Spinal cord (tissue), 10 donors: ENCODE measurements at places on chromosomes 12 and 14.

DNA sequence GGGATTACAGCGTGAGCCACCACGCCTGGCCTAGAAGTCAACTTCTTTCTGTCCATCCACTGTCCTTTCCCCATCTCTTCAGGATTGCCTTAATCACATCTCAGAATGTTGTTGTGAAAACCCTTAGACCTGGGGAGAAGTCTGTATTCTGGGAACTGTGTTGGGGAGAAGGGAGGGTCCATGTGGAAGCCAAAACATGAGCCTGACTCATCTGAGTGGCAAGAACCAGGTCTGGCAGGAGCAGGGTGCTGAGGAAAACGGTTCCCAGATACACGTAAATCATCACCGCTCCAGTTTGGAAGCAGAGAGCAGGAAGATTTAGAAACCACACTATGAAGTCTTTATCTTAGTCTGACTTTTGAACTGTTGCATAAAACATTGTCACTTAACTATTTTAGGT, 245.6 kb upstream of the RGS6 start:
- H3K4me1 ChIP-seq = no peaks in the 10 kb centered on the region
- no peaks in the 10 kb centered on the region for H3K27me3 ChIP-seq
- peaks cover 17% of the 10 kb centered on the region for H3K36me3 ChIP-seq

DNA sequence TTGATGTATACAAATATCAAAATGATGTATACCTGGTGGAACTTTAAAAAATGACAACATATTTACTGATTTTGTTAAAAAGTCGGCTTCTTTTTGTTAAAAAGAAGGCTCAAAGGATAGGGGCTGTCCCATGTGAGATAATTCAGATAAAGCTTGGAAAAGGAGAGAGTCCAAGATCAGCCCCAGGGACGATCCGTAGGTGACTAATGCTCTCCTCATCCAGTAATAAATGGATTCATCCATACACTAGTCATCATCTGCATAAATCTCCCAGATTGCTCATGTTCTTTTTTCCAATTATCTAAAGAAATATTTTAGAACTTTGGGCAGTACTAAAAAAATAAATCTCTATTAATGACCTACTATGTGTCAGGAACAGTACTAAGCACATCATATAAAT, 23.4 kb upstream of the FSCB start:
- no peak for DNase-seq
- no peak overlapping the region for H3K27ac ChIP-seq
- H3K36me3 ChIP-seq = no peaks in the 10 kb centered on the region

GRCh38 chr12:62021808-62022207, 238.4 kb upstream of the USP15 start:
- H3K4me1 ChIP-seq = no peaks in the 10 kb centered on the region
- H3K27ac ChIP-seq = no peak overlapping the region
- no peak overlapping the region for H3K4me3 ChIP-seq
- H3K36me3 ChIP-seq = no peaks in the 10 kb centered on the region

DNA sequence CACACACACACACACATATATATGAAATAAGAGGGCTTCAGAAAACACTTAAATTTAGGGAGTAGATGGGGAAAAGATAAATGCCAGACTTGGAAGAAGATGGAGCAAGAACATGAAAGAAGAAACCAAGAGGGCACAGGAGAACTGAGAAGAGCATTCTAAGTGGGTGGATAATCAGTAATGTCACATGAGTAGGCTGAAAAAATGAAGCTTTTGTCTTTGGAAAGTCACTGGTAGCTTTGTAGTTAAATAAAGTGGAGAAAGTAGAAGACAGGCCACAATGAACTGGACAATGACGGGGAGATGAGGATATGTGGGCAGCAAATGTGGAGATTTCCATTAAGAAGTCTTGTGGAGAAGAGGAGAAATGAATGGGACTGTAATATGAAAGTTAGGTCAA, 2.2 kb upstream of the ZC2HC1C start:
- H3K4me1 ChIP-seq = peaks cover 24% of the 10 kb centered on the region
- H3K27me3 ChIP-seq = no peaks in the 10 kb centered on the region
- no peak for DNase-seq
- no peak overlapping the region for H3K4me3 ChIP-seq
- H3K36me3 ChIP-seq = no peaks in the 10 kb centered on the region

DNA sequence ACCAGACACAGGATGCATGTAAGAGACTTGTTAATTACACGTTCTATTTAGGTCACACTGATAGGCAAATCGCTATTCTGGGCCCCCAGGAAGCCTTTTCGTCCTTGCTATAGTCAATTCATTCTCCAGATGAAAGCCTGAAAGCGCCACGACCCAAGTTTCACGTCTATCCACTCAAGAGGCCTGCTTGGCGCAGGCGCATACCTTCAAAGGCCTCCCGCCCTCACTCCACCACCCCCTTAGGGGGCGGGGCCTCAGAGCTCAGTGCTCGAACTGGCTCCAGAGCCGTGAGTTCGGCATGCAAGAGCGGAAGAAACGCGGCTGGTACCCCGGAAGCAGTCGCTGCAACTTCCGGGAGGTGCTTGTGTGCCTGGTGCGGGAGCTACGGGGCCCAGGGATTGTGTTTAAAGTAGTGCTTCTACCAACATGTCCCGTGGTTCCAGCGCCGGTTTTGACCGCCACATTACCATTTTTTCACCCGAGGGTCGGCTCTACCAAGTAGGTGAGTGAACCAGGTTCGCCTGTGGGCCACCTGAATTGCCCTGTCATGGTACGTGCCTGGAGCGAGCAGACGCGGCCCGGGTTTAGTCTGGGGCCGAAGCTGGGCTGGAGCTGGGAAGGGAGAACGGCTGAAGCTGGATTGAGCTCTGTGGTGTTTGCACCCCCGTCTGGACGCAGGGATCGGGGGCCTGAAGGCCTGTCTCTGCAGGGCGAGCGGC, at the start of gene PSMA6:
Gene PSMA6 (plus strand): TSS at position 332 of the 719 bp plus-strand sequence. CDS start 95 bp downstream, at position 427.
- H3K4me1 ChIP-seq = peaks cover 16% of the 10 kb centered on the region
- H3K36me3 ChIP-seq = peaks cover 7% of the 10 kb centered on the region
- H3K4me3 ChIP-seq = peak within 1 kb of the TSS; percentile 98
- peak within 1 kb of the TSS; percentile 91 for H3K27ac ChIP-seq
- peak; percentile 99 for DNase-seq

- H3K27me3 ChIP-seq = no peaks in the 10 kb centered on the region
- peak overlapping the region; percentile 47 for H3K27ac ChIP-seq
- no peak overlapping the region for H3K4me3 ChIP-seq
- peaks cover 8% of the 10 kb centered on the region for H3K36me3 ChIP-seq
- peaks cover 35% of the 10 kb centered on the region for H3K4me1 ChIP-seq
These were observed 21.5 kb downstream of the SCARB1 start for GRCh38 chr12:124842073-124842749.

- no peak for DNase-seq
- H3K27ac ChIP-seq = no peak overlapping the region
- no peaks in the 10 kb centered on the region for H3K4me1 ChIP-seq
- H3K36me3 ChIP-seq = no peaks in the 10 kb centered on the region
- no peak overlapping the region for H3K4me3 ChIP-seq
These were observed 548 bp downstream of the CCER1 start for GRCh38 chr12:90954428-90954827.

GRCh38 chr14:68885226-68886108, 92.6 kb upstream of the ZFP36L1 start:
- no peak for DNase-seq
- H3K4me1 ChIP-seq = no peaks in the 10 kb centered on the region
- no peaks in the 10 kb centered on the region for H3K27me3 ChIP-seq
- H3K27ac ChIP-seq = no peak overlapping the region

GRCh38 chr12:121423682-121424623, 24.0 kb downstream of the RNF34 start:
- no peak for DNase-seq
- H3K27ac ChIP-seq = no peak overlapping the region
- no peaks in the 10 kb centered on the region for H3K4me1 ChIP-seq
- no peak overlapping the region for H3K4me3 ChIP-seq
- H3K36me3 ChIP-seq = peaks cover 57% of the 10 kb centered on the region

- H3K4me1 ChIP-seq = no peaks in the 10 kb centered on the region
- no peak overlapping the region for H3K27ac ChIP-seq
- H3K36me3 ChIP-seq = no peaks in the 10 kb centered on the region
- DNase-seq = no peak
These were observed 495.4 kb upstream of the TMEM132C start for GRCh38 chr12:127771546-127771945.

DNA sequence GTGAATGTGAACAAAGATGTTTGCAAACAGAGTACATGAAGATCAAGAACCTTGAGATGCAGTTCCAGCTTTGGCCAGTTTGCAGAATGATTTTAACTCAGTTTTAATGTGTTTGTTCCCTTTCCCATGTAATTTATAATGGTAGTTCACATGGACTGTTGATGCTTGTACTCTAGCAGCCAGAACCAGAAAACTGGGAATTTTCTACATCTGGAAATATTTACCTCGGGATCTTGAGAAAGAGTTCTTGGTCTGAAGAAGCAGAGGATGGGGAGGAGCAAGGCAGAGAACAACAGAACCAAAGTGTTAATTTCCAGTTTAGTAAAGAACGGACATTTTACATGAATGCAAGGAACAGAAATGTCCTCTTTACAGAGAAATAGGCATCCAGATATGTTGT, 37.0 kb upstream of the PMCH start:
- H3K4me3 ChIP-seq = no peak overlapping the region
- no peaks in the 10 kb centered on the region for H3K4me1 ChIP-seq
- no peak overlapping the region for H3K27ac ChIP-seq
- no peaks in the 10 kb centered on the region for H3K36me3 ChIP-seq
- no peaks in the 10 kb centered on the region for H3K27me3 ChIP-seq
- no peak for DNase-seq

- no peaks in the 10 kb centered on the region for H3K36me3 ChIP-seq
- H3K4me3 ChIP-seq = no peak overlapping the region
- no peak for DNase-seq
- peaks cover 15% of the 10 kb centered on the region for H3K27me3 ChIP-seq
- peaks cover 29% of the 10 kb centered on the region for H3K4me1 ChIP-seq
These were observed 22.7 kb upstream of the KRT78 start for GRCh38 chr12:52871291-52872039.

DNA sequence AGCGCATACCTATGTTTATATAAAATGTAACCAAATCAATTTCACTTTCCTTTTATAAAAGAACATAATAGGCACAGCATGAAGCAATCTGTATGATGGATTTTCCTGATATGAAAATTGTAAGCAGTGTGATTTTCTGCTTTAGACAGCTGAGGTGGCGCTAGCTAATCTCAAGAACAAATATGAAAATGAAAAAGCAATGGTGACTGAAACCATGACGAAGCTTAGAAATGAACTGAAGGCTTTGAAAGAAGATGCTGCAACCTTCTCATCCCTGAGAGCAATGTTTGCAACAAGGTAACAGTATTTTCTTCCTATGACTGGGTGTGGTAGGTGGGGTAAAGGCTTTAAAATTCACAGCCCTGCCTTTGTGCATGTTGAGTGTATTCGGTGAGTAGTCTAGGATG, 65.0 kb upstream of the FGD4 start:
- no peak overlapping the region for H3K4me3 ChIP-seq
- H3K4me1 ChIP-seq = no peaks in the 10 kb centered on the region
- no peaks in the 10 kb centered on the region for H3K27me3 ChIP-seq
- DNase-seq = no peak
- H3K36me3 ChIP-seq = no peaks in the 10 kb centered on the region
- no peak overlapping the region for H3K27ac ChIP-seq

- H3K27me3 ChIP-seq = no peaks in the 10 kb centered on the region
- no peaks in the 10 kb centered on the region for H3K4me1 ChIP-seq
- no peak for DNase-seq
- no peak overlapping the region for H3K4me3 ChIP-seq
- no peaks in the 10 kb centered on the region for H3K36me3 ChIP-seq
- no peak overlapping the region for H3K27ac ChIP-seq
These were observed 56.0 kb downstream of the PLCZ1 start for GRCh38 chr12:18681818-18682217.

- DNase-seq = no peak
- no peaks in the 10 kb centered on the region for H3K36me3 ChIP-seq
- H3K27ac ChIP-seq = no peak overlapping the region
- H3K4me1 ChIP-seq = no peaks in the 10 kb centered on the region
- H3K27me3 ChIP-seq = no peaks in the 10 kb centered on the region
These were observed 45.1 kb downstream of the AKAP6 start for GRCh38 chr14:32374155-32374554.

DNA sequence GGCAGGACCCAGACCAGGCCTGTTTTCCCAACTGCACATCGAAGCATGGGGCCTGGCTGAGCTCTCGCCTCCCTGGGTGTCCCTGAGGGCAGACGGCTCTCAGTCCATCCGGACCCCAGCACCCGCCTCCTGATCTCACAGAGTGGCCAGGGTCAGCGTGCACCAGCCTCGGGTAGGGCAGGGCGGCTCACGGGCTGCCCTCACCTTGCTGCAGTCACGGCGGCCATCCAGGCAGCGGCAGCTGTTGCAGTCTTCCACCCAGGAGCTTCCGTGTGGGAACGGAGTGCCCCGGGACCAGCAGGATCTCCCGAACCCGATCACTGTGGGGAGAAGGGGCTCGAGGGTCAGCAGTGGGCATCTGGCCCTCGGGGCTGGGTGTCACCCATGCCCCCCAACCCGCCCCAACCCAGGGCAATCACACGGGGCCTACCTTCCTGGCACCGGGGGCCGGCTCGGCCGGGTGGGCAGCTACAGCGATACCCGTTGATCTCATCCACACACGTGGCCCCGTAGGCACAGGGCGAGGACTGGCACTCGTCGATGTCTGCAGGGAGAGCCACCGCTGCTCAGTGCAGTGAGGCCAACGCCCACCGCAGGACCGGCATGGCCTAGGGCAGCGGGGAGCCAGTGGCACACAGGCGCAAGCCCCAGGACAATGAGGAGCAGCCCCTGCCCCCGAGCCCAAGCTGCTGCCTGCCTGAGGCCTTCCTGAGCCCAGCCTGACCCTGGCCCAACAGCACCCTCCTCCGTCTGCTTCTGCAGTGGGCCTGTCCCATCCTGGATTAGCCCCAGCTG, 22.2 kb downstream of the JAG2 start:
- no peak overlapping the region for H3K27ac ChIP-seq
- DNase-seq = no peak
- H3K36me3 ChIP-seq = peaks cover 94% of the 10 kb centered on the region
- H3K4me1 ChIP-seq = no peaks in the 10 kb centered on the region
- no peak overlapping the region for H3K4me3 ChIP-seq
- H3K27me3 ChIP-seq = no peaks in the 10 kb centered on the region

- no peak overlapping the region for H3K4me3 ChIP-seq
- H3K4me1 ChIP-seq = peaks cover 3% of the 10 kb centered on the region
- H3K27me3 ChIP-seq = peaks cover 3% of the 10 kb centered on the region
- no peaks in the 10 kb centered on the region for H3K36me3 ChIP-seq
These were observed 7.4 kb downstream of the GRIN2B start for GRCh38 chr12:13973996-13974395.

GRCh38 chr12:70576341-70577282, 60.6 kb downstream of the PTPRB start:
- no peaks in the 10 kb centered on the region for H3K36me3 ChIP-seq
- DNase-seq = peak; percentile 95
- no peak overlapping the region for H3K4me3 ChIP-seq
- H3K27me3 ChIP-seq = no peaks in the 10 kb centered on the region
- no peaks in the 10 kb centered on the region for H3K4me1 ChIP-seq

GRCh38 chr14:89004166-89004565, 179.7 kb downstream of the TTC8 start:
- no peak overlapping the region for H3K27ac ChIP-seq
- DNase-seq = no peak
- no peaks in the 10 kb centered on the region for H3K4me1 ChIP-seq
- H3K4me3 ChIP-seq = no peak overlapping the region
